EL (cell line): ENCODE measurements at places on chromosomes 7 and 10.

- no peak for DNase-seq
These were observed 10.8 kb downstream of the ANTXRL start for GRCh38 chr10:46297406-46298204.

- DNase-seq = no peak
These were observed 74.9 kb downstream of the TES start for GRCh38 chr7:116285252-116285651.

- DNase-seq = no peak
These were observed 22.2 kb downstream of the LIPJ start for GRCh38 chr10:88608780-88609179.

DNA sequence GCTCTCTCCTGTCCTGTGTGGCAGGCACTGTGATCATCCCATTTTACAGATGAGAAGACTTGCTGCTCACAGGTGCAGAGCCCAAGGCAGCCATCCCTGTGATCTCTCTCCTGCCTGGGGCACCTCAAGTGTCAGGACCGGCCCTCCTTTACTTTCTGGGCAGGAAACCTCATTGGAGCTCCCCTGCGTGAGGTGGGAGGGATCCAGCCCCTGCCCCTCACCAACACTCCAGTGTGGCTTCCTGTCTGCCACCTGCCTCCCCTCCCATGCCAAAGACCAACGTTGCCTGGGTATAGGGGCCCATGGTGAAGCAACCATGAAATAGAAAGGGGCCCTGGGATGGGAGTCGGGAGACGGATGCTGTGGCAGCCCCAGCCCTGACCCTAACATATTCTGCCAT is 91.2 kb upstream of the MYL10 start:
- no peak for DNase-seq

GRCh38 chr7:66877577-66878300 is 43.3 kb upstream of the TMEM248 start:
- peak; percentile 9 for DNase-seq

GRCh38 chr10:78785066-78785465 is 283.7 kb upstream of the ZMIZ1 start:
- no peak for DNase-seq

DNA sequence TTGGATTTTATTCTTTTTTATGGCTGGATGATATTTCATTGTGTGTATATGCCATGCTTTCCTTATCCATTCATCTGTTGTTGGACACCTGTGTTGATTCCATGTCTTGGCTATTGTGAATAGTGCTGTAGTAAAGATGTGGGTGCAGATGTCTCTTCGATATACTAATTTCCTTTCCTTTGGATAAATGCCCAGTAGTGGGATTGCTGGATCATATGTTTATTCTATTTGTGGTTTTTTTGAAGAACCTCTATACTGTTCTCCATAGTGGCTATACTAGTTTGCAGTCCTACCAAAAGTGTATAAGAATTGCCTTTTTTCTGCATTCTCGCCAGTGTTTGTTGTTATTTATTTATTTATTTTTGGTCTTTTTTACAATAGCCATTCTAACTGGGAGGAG is 159.8 kb downstream of the WNT2 start:
- DNase-seq = peak; percentile 28

DNA sequence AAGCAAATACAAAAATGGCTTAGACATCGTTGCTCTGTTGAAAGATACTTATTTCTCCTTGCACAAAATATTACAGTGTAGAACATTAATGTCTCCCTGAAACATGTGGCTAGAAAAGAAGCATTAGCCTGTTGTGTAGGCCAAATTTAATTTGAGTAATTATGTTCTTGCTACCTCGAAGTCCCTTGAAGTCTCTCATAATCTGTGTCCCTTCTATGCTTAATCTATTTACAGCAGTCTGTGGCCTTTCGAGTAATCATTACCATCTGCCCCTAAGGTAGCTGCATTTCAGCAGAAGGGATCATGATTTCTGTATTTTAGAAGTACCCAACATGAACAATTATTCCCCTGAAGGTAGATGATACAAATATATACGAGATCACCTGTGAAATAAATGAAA is 615.2 kb downstream of the GRM8 start:
- DNase-seq = no peak

DNA sequence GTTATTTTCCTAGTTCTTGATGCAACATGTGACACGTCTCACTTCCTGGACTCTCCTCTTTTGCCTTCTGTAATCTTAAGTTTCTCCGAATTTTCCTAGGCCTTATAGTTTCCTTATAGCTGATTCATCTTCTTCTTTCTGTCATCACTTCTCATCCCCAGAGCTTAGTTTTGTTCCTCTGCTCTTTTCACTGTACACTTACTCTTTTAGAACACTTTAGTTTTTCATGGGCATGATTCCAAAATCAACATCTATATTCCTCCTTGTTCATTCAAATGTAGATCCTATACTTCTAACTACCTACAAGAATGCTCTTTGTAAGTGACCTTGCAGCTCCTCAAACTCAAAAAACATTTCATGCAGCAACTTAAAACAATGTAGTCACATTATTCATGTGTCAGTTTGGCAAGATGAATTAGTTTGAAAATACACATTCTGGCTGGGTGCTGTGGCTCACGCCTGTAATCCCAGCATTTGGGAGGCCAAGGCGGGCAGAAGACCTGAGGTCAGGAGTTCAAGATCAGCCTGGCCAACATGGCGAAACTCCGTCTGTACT is 13.1 kb upstream of the SLC26A3 start:
- DNase-seq = no peak

DNA sequence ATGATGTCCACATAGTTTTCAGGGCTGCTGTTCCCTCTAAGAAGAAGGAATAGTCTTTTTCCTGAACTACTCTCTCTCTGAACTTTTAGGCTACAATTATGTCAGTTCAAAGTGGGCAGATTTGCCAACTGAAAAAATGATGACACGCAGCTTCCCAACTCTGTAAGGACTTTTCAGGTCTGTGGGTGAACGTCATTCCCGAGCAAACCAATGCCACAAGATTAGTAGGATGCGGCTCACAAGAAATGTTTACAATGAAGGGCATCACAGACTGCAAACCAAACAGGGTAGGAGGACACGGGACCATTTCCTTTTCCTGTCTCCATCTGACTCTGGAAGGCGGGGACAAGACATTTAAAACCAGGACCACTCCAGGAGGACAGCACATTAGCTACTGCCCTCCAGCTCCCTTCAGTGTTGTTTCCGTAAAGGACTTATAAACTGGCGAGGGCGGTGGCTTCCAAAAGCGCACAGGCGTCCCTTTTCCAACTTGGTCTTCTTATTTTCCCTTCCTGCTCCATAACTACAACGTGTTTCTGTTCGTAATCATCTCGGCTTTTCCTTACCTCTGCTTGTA is 539 bp upstream of the MKLN1 start:
- DNase-seq = peak; percentile 75

DNA sequence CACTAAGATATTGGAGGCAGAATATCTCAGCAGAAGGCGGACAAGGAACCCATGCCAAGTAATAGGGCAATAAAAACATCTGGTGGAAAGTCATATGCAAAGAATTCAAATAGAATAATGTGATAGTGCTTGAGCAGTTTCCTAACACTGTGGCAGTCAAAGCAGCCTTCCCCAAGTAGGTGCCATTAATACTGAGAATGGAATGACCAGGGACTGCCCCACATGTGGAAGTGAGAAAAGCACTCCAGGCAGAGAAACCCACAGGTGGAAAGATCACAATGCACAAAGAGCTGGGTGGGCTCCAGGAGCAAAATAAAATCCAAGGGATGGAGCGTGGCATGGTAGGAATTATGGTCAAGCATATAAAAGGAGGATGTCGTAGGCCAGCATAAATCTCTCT is 64.4 kb upstream of the NME8 start:
- no peak for DNase-seq

- DNase-seq = no peak
These were observed 104.5 kb upstream of the INSYN2A start for GRCh38 chr10:127300868-127301321.
